Fibroblast of villous mesenchyme (primary cell): ENCODE measurements at places on chromosomes 12 and 14.

DNA sequence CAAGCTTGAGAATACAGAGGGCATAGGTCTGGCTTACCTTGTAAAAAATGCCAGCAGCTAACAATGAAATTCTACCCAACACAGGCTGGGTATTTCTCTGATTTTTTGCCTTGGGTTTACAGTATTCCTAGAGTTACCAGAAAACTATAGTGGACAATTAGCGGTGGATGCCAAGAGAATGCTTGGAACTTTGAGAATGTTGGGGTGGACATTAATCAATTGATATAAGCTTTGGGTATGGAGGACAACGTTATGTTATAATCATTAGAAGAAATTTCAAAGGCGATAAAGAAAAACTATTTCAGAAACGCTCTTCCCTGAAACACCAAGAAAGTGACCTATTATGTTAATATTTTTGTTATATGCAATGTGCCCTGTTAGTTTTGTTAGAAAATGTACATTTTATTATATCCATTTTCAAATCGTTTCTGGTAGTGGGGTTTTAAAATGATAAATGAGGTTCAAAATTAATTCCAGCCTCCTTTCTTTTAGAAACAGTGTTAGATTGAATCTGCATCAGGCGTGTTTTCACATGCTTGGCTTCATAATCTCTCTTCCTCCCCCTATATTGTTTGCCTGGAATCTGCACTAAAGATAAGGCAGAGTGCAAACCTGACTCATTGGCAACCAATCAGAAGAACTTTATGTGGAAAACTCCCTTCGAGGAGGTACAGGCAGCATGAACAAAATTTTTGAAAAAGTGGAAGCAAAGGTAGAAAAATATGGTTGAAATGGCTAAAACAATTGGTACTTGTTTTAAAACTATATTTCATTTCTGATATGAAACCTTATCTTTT, 1.4 kb upstream of the PTPRQ start:
- peak; percentile 26 for DNase-seq

- peak; percentile 53 for DNase-seq
These were observed 377.7 kb downstream of the SLC16A7 start for GRCh38 chr12:59973515-59973914.

DNA sequence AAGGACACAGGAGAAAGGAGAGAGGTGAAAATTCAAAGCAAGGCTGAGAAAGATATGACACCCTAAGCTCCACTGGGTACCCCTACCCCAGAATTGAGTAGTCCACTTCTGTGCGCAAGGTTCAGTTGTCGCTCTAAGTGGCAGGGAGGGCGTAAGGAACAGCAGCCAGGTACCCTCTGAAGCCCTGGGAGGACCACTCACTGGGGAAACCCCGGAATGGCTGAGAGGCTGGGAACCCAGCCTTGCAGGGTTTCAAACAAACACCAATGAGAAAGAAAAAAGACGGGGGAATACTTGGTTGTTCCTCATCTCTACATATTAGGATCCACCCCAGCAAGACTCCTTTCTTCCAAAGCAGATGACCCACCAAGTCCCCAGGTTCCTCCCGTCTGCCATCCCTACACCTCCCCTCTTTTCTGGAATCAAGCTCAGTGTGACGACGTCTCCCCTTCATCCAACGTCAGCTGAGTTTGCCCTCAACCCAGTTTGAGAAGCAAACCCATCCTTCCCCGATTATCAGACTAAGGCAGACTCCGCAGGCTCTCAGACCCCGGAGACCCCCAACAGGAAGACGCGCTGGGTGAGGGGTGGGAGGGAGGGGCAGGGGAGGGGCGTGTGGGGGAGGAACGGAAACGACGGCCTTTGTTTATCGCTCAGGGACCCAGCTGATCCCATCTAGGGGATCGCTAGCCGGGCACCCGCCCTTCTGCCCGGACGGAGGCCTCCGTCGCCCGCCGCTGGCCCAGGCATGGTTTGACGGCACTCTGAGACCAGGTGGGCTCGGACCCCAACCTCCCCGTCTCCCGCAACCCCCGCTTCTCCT, 795 bp downstream of the LMBR1L start:
- no peak for DNase-seq

DNA sequence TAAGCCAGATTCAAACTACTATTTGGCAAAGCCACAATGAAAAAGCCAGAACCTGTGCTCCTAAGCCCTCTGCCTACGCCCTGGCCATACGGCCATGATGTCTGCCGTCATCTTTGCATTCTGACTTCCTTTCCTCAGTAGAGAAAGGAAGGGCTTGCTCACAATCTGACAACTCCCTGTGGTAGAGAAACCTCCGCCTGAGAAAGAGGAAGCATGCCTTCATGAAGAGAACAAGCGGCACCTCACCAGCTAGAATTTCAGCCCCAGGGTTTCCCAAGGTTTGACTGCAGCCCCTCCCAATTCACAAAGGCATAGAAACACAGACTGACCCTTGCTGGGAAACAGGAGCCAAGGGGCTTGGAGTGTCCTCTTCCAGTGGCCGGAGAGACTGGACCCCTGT, 25.7 kb downstream of the TEP1 start:
- no peak for DNase-seq

DNA sequence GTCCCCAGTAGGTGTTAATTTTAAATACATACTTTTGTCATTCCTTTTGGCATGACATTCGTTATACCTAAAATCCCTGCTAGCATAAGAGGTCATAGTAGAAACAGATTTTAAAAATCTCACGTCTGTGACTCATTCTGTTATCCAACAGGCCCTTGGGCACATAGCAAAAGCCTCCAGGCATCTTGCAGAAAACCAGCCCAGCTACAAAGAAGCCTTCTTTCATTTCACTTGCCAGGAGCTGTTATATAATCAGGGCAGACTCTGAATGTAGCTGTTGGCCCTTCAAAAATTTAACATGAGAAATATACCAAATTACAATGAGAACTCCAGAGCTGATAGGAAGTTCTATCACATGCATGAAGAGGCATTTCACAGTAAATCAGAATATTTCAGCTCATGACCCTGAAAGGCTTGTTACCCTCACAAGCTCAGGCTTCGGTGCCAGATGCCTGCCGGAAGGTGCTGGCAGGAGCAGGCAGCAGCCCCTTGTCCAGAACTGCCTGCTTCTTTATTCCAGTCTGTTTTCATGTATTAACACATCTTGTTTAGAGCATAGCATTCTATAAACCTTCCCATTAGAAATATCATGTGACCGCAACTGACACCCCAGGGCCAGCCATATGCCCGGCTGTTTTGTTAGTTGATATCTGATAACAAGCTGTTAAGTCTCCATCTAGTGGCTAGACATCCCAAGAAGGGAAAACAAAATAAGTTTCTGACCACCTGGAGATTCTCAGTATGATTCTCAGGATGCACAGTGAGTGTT, 17.8 kb downstream of the E2F7 start:
- DNase-seq, result no peak

DNA sequence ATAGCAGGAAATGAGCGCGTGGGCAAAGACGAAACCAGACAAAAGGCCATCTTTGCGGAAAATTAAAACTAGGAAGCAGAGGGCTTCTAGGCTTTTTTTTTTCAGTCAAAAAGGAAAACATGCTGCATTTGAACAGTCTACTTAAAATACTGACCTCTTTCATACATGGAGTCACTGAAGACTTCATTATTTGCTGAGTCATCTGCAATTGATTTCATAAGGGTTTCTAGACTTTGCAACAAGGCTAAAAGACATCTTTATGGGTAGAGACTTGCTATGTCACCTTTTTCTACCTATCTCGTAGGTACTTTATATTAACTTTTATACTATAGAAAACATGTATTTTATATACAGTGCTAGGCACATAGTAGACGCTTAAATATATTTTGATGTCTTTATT, 238.4 kb downstream of the TMEM132D start:
- no peak for DNase-seq

GRCh38 chr14:91649930-91650329, 82.0 kb downstream of the CATSPERB start:
- DNase-seq, result peak; percentile 24

GRCh38 chr14:79090641-79091180, 920.5 kb downstream of the NRXN3 start:
- no peak for DNase-seq

DNA sequence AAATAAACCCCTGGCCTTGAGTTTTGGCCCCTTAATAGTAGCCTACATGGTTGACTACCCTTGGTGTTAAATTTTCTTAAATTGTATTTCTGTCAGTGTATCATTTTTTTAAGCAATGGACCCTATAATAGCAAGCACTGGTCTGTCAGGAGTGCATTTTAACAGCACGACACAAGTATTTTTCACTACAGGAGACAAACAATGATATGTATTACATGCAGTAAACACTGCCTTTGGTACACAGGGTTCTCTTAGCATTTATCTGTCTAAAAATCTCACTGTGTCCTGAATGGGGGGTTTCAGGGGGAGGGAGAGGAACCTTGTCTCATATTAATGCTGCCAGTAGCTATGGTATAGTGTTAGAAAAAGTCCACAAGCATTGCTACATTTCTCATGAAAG, 18.4 kb downstream of the LMO3 start:
- DNase-seq, result no peak

DNA sequence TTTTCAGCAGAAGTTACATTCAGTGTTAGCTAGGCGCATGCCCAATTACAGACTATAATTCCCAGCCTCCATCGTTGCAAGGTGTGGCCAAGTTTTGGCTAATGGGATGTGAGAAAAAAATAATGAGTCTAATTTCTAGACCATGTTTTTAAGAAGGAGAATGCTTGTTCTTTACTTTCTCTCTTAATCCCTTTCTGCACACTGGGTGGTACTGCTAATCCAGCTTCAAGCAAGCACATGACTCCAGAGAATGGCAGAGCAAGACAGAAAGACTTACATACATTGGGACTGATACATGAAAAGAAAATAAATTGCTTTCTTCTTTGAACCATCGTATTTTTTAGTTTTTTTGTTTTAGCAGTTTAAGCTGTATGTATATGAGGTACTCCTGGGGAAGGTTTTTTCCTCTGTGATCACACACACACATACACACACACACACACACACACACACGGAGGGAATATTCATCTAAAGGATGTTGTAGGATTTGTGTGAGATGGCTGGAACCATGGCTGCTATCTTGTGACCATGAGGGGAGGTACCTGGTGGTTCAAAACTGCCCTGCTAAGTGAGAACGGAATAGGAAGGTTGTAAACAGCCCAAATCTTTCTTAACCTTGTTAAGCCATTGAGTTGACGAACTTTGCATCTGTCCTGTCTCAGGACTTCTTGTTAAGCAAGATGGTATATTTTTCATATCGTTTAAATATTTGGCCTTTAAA, 34.3 kb upstream of the LTA4H start:
- no peak for DNase-seq
